HT1080 (cell line): ENCODE measurements at places on chromosomes 6 and 20. TPM values are rescaled to one million over a fixed set of nuclear protein-coding genes. Genes with fewer than 3 reads are reported as not detected.

- DNase-seq, result no peak
Observed at GRCh38 chr6:40028449-40028848, 94.2 kb upstream of the MOCS1 start.

DNA sequence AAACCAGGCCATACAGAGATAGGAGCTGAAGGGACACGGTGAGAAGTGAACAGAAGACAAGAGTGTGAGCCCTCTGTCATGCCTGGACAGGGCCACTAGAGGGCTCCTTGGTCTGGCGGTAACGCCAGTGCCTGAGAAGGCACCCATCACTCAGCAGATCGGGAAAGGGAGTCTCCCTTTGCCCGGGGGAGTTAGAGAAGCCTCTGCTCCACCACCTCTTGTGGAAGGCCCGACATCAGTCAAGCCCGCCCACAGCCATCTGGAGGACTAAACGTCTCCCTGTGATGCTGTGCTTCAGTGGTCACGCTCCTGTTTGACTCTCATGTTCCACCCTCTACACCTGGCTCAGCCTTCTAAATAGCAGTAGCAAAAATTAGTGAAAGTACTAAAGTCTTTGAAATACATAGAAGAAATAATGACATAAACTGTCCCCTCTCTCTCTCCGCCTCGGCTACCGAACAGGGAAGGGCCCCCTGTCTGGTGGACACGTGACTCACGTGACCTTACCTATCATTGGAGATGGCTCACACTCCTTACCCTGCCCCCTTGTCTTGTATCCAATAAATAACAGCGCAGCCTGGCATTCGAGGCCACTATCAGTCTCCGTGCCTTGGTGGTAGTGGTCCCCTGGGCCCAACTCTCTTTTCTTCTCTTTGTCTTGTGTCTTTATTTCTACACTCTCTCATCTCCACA is 66.7 kb downstream of the RPP21 start:
- DNase-seq, result peak; percentile 48

DNA sequence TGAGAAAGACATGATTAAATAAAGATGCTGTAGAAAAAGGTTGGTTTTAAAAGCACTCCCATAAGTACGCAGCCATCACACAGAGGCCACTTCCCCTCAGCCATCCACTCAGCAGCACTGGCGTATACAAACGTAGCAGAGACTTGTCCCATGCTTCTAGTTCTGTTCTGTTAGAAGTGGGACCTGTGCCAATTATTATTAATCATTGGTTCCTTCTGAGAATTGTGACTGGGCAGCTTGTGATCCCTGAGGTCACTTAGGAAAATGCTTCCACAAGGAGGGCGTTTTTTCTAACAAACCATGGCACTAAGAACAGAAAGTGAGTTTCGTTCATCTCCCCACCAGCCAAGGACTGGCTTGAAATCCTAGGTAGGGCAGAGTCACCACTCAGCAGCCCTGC is 53.9 kb downstream of the FAM120B start:
- no peak for DNase-seq

Gene PRKN
- 0.27 TPM in 1 of 2 replicates, not detected in the other for total RNA-seq

Gene ZNF318
- 4.8 and 6.4 TPM in 2 replicates for total RNA-seq

Gene VSX1
- not detected in 2 replicates for total RNA-seq

Gene TCF21
- 0.03 TPM in 1 of 2 replicates, not detected in the other for total RNA-seq

DNA sequence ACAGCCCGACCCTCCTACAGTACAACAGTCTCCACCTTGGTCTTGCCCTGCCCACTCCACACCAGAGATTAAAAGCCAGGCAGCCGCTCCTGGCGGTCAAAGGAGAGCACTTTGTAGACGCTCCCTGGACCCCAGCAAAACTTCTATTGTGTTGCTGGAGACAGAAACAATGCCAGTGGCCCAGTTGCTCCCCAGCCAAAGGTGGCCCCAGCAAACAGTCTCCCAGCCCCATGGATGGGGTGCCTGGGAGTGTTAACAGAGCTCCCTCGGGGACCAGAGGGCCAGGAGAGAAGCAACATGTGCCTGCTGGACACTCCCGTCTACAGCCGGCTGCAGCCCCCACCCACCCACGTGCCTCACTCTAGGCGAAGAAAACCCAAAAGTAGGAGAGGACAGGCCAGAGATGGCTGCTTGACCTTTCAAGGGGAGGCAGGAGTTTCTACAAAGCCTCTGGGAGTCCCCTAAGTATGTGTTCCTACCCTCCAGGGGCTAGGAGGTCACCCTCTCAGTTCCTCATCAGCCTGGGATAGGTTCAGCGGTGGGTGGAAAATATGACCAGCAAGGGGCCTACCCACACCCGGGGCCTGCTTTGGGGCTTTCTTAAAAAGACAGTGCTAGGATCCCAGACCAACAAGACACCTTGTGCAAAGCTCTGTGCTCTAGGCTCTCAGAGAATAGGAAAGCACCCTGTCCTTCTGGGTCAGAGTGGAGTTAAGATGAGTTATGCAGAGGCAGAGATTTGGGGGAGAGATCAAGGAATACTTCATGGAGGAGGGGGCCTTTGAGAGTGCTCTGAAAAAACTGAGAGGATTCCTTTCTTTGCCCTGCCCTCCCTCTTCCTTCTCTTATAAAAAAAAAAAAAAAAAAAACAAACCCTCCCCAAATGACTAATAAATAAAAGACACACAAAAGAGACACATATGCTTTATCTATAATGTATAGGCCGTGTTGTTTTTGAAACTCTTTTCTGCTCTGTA is 19.0 kb upstream of the PREX1 start:
- DNase-seq, result no peak

Gene TRAPPC3L
- total RNA-seq, result 0.06 TPM in 1 of 2 replicates, not detected in the other

GRCh38 chr6:125182237-125183008 is 28.9 kb downstream of the TPD52L1 start:
- DNase-seq, result no peak

GRCh38 chr6:81865712-81866111 is 113.2 kb upstream of the TENT5A start:
- peak; percentile 77 for DNase-seq

- peak; percentile 69 for DNase-seq
Observed at GRCh38 chr6:27503436-27504030, 30.6 kb upstream of the ZNF184 start.

DNA sequence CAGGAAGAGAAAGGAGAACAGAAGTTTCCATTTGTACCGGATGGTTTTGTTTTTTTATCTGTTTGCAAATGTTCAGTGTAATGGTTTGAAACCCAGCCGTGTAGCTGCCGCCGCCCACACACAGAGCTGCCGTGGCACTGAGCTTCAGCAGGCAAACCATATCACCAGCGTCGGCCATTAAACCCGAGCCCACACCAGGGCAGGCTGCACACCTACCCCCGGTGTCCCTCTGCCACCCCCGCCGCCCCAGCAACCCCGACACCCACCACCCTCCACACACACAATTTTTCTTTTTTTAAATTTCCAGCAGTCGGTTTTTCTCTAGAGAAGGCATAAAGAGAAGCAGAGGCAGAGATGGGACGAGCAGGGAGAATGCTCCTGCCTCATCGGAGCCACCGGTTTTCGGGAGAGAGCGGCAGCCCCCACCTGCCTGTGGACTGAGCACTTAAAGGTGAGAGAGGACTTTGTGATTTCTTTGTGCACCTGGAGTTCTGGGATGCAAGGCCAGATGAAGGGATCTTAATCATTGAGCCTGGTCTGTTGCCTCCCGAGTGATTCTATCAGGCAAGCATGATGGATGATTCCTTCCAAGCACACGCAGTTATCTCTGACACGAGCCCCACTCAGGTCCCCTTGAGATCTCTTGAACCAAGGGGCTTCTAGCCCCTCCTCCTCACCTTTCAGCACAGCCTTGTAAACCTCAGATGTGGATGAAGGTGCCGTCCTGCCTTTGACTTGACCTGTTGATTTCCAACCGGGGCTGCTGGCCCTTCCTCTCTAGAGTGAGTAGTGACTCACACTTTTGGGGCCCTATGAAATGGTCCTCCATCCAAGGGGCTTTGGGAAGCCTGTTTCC is 17.5 kb upstream of the ZNF831 start:
- DNase-seq, result no peak

Gene PPP1R16B
- total RNA-seq, result 0.03 and 0.05 TPM in 2 replicates

Gene NUP43
- 42.5 and 49.7 TPM in 2 replicates for total RNA-seq

DNA sequence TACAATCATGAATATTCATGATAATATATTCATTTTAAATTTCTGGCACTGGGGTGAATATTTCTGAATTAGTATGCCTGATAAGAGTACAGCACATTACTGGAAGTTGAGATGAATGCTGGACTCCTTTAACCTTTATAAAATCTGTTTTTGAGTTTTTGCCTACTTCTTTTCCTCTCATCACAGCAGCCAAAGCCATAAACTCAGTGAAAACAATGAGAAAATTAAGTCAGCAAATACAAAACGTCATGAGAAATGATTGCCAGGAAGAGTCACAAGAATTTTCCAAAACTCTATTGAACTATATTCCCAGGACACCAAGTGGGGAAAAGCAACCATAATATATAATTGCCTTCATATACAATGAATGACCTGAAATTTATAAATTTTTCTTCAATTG is 837.6 kb downstream of the TBC1D32 start:
- DNase-seq, result no peak

DNA sequence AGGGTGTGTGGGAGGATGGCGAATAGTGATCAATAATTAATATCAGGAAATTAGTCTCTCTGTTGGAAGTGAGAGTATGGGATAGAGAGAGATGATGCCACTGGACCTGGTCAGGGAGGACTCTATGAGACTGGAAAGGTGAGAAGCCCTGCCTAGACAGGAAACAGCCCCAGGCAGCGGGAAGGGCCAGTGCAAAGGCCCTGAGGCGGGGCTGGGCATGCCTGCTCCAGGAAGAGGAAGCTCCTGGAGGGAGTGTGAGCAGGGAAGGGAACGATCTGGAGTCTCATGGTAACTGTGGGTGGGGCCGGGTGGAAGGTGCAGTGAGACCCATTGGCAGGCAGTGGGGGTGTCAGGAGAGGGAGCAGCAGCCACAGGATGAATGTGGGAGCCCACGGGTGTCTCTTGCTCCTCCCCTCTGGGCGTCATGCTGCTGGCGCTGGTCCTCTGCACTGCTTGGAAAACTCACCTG is 1.8 kb upstream of the CST3 start:
- DNase-seq, result no peak

DNA sequence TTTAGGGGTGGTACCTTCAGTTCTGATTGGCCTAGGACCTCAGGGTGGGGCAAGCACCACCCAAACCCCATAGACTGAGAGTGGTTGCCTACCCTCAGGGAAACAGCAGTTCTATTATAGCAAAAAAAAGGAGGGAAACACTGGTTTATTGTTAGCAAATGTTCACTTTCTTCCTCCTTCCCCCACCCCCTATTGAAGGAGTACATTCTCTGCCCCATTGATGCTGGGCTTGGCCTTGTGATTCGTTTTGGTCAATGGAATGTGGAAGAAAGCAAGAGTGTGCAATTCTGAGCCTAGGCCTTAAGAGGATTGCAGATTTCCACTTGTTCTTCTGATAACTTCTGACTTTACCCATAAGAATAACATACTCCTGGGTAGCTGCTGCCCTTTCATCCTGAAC is 255.8 kb downstream of the NFATC2 start:
- no peak for DNase-seq

- DNase-seq, result peak; percentile 85
Observed at GRCh38 chr20:48787861-48788375, 39.9 kb downstream of the PREX1 start.

- no peak for DNase-seq
Observed at GRCh38 chr6:97275804-97276203, 7.2 kb downstream of the MMS22L start.

DNA sequence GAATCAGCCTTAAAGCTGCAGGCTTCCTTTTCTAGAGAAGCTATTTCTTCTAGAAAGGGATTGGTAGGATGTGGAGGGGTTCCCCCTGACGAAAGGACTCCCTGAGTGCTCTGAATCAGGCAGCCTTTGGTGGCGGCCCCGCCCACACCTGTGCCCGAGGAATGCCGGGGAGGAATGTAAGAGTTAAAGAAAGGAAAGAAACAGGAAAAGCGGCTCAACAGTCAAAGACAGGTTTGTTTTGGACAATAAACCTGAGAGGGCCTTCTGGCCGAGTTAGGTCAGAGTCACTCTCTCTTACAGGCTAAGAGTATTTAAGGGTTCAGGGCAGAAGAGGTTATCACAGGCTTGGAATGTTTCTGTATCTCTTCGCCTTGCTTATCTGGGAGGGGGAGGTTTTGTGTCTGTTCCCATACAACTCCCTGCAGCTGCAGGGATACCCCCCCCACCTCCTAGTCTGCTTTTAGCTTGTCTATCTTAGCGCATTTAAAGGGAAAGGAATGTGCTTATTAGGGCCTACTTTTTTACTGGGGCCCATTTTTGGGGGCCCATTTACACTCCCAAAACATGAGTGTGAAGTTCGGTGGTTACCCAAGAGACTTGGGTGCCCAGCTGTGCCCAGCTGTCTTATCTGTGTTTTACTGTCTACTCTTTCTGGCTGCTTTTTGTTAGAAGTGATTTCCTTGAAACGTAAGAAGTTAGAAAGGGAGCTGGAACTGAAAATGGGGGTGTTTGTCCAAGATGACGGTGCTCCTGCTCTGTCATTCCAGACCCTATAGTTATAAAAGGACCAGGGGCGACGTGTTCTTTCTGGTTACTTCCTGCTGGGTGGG is 32.8 kb downstream of the DYNLT1 start:
- DNase-seq, result no peak

Gene CLVS2
- total RNA-seq, result not detected in 2 replicates

DNA sequence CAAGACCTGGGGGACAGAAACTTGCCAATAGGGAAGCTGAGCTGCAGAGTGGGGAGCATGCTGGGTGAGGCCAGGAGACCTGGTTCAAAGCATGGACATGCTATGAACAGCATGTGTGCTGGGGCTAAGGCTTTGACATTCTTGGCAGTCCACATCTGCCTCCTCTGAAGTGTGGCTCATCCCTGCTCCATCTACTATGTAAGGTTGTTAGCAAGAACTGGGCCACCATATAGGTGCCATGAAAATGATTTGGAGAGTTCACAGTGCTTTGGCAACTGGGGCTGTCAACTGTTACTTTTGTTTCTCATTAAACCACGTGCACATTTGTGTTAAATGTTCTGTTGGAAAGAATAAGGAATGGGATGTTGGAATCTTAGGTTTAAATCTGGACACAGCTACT is 311.1 kb downstream of the CDC5L start:
- no peak for DNase-seq

GRCh38 chr6:111750753-111751673 is 122.2 kb downstream of the FYN start:
- DNase-seq, result peak; percentile 25

Gene ISM1
- 1.0 and 2.6 TPM in 2 replicates for total RNA-seq

Gene GABRR1
- not detected in 2 replicates for total RNA-seq

- DNase-seq, result no peak
Observed at GRCh38 chr6:116208056-116208785, 45.7 kb downstream of the TSPYL4 start.
